ENCODE measurements at places on chromosomes 11 and 22.

DNA sequence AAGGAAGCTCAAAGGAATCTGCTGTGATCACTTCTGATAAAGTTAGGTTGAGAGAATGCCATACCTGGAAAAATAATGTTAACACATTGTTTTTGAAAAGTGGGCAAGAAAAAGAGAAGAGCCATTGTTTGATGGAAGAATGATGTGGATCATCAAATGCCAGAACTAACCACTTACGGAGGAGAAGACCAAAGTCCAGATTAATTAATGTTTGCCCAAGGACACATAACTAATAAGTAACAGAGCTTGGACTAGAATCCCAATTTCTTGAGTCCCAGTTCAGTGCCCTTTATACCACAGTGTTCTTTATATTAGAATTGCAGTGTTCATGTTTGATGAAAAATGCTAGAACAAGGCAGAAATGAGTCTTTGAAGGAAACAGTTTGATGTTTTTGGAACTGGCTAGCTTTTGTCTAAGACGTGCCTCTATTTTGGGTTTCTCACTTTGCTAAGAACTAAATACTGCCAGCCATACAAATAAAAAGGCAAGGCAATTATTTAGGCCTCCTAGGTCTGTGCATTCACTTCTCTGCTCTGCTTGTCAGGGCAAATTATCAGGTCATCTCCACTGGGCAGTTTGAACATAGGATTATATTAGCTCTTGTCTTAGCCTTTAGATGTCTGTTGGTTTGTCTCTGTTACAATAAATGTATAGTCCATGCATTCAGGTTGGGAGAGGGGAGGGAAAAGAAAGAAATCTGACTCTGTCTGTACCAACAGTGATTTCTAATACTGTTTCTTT, 72.3 kb downstream of the TRIM44 start:
- no peak for DNase-seq

- DNase-seq = no peak
Observed at GRCh38 chr11:133619973-133620372, 87.7 kb upstream of the OPCML start.

- no peak for DNase-seq
Observed at GRCh38 chr11:439315-440064, 2.3 kb downstream of the ANO9 start.

- peak; percentile 33 for DNase-seq
Observed at GRCh38 chr11:36684840-36685801, 87.1 kb upstream of the RAG2 start.

- no peak for DNase-seq
Observed at GRCh38 chr22:36425977-36426523, 38.3 kb upstream of the MYH9 start.

- DNase-seq = no peak
Observed at GRCh38 chr11:92768121-92768840, 201.2 kb upstream of the MTNR1B start.

DNA sequence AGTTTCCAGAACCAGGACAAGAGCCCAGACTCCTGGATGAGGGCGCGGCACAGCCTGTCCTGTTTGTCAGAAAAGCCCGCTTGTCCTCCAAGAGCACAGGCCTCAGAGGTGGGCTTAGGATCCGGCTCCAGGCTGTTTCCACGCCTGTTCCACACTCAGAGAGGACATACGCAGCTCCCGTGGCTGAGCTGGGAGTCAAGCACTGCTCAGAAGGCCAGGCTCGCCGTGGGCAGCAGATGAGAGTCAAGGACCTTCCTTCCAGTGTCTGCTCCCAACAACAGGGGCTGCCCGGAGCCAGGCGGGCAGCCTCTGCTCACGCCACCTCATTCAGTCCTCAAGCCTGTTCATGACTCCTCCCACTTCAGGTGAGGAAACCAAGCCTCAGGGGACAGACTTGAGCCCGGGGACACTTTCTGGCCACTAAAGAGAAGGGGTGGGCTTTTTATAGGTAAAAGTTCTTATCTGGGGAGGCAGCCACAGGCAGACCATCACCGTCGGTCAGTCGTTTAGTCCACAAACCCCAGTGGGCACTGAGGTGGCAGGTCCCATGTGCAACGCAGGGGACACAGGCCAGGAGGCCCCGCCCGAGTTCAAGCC, 3.8 kb downstream of the CYB5R3 start:
- DNase-seq = no peak

GRCh38 chr11:76361776-76362175, 19.2 kb downstream of the THAP12 start:
- DNase-seq = no peak

DNA sequence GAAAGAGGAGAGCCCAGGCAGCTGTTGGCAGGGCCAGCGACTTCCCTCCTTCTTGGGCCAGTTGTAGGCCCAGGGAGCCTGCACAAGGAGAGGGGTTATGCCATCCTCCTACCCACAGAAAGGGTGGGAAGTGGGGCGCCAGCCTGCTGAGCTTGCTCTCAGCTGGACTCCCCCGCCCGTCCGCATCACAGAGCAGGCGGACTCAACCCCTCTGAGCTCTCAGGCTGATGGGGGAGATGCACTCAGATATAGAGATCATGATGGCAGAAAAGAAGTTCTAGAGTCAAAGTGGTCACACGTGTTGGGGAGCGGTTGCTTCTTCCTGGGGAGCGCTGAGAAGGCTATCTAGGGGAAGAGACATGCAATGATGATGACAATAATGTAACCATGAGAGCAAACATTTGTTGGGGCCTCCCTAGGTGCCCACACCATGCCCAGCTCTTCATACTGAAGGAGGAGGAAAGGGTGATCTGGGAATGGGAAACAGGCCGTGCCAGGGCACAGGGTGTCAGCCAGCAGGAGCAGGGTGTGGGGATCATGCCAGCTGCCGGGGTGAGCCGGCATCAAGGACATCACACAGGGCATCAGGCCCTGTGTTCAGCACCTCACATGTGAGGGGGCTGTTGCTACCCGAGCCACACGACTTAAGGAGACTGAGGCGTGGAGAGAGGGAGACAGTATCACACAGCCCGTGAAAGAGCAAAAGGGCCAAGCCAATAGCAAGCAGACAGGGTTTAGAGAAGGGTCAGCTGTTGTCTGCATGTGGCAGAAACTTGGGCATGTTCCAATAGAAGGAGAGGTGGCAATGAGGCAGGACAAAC, 7.7 kb downstream of the SLC35E4 start:
- DNase-seq = no peak

GRCh38 chr11:111762981-111763643, 3.1 kb downstream of the PPP2R1B start:
- no peak for DNase-seq

GRCh38 chr11:130087294-130087926, 17.7 kb downstream of the APLP2 start:
- no peak for DNase-seq

- DNase-seq = no peak
Observed at GRCh38 chr11:133082453-133082781, 449.9 kb downstream of the OPCML start.

DNA sequence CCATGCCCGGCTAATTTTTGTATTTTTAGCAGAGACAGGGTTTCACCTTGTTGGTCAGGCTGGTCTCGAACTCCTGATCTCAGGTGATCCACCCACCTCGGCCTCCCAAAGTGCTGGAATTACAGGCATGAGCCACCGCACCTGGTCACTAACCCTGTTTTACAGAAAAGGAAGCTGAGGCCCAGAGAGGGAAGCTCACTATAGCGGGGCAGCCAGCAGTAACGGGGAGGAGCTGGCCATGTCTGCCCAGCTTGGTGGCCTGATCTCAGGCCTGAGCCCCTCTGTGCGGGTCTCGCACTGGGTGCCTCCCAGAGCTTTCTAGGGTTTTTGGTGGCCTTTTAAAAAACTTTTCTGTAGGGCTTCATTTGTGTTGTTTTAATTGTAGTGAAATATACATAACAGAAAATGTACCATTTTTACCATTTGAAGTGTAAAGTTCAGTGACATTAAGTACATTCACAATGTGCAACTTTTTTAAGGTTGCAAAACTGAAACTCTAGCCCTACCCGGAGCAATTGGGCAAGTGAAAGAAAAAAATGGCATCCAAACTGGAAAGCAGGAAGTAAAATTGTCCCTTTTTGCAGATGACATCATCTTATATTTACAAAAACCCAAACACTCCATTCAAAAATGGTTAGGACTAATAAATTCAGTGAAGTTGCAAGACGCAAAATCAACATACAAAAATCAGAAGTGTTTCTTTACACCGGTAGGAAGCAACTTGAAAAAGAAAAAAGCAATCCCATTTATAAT, 14.5 kb upstream of the CYTH4 start:
- DNase-seq = no peak

- no peak for DNase-seq
Observed at GRCh38 chr22:48855593-48856307, 971.9 kb downstream of the BRD1 start.

- DNase-seq = no peak
Observed at GRCh38 chr11:10350334-10350733, 45.5 kb downstream of the ADM start.

DNA sequence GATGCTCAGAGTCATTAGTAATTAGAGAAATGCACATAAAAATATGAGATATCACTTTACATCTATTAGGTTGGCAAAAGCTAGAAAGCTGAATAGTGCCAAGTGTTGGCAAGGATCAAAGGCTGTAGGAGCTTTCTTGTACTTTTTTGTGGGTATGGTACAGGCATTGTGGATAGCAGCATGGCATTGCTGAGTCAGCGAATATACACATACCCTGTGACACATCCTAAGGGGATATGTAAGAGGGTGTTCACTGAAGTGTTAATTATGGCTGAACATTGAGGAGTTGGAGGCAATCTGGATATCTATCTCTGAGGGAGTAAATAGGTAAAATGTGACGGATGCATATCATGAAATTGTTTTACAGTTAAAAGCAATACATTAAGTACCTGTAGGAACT, 27.0 kb upstream of the IL18BP start:
- DNase-seq = no peak

GRCh38 chr11:103396237-103396636, 287.0 kb downstream of the DYNC2H1 start:
- no peak for DNase-seq

GRCh38 chr22:47196881-47197772, 434.7 kb downstream of the TBC1D22A start:
- DNase-seq = no peak

DNA sequence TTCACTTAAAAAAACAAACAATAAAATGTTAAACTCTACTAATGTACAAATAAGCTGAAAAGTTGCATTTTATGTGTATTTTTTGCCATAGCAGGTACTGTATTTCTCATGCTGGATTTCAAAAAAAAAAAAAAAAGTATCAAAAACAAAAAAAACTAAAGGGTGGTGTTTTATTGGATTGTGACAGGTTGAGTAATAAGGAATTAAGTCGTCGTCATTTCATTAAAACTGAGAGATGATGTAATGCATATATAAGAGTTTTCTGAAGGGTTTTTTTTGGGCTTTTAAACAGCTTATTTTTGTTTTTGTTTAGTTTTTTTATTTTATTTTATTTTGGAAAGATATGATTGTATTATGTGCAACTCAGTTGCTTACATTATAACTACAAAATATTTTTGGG, 10.9 kb upstream of the ADSL start:
- DNase-seq = no peak

GRCh38 chr11:101862391-101863233, 52.2 kb upstream of the CEP126 start:
- DNase-seq = no peak

DNA sequence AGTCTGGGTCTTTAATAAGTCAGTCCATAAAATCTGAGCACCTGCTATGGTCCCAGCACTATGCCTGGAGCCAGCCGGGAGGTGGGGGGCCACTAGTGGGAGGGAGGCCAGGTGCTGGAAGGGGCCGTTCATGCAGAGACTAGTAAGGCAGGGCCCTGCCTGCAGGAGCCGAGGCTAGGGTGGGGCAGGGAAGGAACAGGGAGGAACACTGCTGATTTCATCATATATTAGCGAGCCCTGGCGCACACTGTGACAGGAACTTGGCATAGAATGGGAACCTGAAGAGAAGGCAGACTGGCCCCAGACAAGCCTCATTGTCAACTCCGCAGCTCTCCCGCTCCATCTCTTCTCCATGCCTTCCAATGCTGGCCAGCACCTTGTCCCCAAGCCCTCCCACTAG, 7.1 kb downstream of the VSIG10L2 start:
- no peak for DNase-seq

DNA sequence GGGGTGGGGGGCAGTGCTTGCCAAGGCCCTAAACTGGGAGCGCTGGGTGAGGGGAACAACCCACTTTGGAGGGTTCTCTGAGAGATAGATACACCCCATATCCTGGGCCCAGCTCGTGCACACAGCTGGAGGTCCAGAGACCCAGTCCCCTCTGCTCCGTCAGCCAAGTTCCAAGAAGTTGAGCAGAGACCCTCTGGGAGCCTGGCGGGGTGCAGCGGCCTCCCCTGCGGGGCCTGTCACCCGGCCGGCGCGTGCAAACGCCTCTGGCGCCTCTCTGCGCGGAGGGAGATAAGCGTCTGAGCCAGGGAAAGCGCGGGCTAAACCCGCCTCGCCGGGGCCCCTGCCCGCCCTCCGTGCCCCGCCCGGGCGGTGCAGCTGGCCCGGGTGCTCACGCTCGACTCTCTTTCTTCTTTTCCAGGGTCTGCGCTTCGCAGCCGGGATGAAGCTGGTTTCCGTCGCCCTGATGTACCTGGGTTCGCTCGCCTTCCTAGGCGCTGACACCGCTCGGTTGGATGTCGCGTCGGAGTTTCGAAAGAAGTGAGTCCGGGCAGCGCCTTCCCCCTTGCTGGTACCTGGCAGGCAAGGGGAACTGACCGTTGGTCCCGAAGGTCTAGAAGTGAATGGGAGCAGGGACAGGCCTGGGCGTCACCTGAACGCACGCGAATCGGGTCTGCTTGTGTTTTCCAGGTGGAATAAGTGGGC, 540 bp downstream of the ADM start:
- no peak for DNase-seq

DNA sequence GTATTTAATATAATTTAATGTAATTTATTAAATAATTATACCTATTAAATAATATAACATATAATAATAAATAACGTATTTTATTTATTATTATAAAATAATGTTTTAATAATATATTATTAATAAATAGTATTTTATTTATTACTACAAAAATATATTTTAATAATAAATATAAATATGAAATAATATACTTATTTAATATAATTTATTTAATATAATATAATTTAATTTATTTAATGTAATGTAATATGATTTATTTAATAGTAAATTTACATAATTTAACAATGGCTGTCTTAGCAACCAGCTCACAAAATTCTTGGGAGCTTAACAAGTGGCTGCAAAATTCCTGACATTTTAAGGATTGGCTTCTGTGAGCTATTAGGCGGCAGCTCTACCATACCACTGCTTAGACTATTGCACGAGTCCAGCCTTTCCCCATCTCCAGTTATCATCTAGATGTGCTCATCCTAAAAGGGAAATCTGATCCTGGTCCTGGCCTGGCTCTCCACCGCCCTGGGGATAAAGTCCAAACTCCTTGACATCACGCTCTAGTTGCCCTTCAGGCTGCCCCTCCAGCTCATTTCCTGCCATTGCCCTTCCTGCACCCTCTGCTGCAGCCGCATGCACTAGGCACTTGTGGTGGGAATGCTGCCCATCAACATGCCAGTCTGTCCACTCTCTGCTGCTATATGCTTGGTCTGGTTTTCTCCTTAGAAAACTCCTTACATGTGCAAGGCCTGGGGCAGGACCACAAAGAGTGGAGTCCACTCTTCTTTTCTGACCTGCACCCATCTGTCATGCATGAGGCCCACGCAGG, 9.8 kb downstream of the MMP20 start:
- no peak for DNase-seq
